ENCODE measurements at places on chromosomes 12 and 14. TPM values are rescaled to one million over a fixed set of nuclear protein-coding genes. Genes with fewer than 3 reads are reported as not detected.

The STYK1 gene
- polyA plus RNA-seq, result 0.09 TPM

The ADAMTS20 gene
- polyA plus RNA-seq, result 0.45 TPM

The OTX2 gene
- polyA plus RNA-seq, result 0.18 TPM

The ADCY6 gene
- 19.0 TPM for polyA plus RNA-seq

The KLRG1 gene
- polyA plus RNA-seq, result 1.8 TPM

The CELA1 gene
- polyA plus RNA-seq, result not detected

The TSHR gene
- polyA plus RNA-seq, result 0.83 TPM

The MAP3K12 gene
- polyA plus RNA-seq, result 14.0 TPM

The B4GALNT3 gene
- polyA plus RNA-seq, result 4.4 TPM

The TAS2R50 gene
- not detected for polyA plus RNA-seq

Measured in hepatocyte (in vitro differentiated cells).